ENCODE measurements at places on chromosomes 4 and X. TPM values are rescaled to one million over a fixed set of nuclear protein-coding genes. Genes with fewer than 3 reads are reported as not detected.

Gene KCNIP4
- not detected for total RNA-seq

Gene CT83
- not detected for total RNA-seq

Gene FAM53A
- total RNA-seq: 1.4 TPM

Gene PDZD4
- under 0.01 TPM for total RNA-seq

Gene ETDC
- not detected for total RNA-seq

Gene CFP
- total RNA-seq: 0.30 TPM

Gene GPR50
- total RNA-seq: not detected

Gene NLGN3
- total RNA-seq: 0.23 TPM

Gene PHEX
- 0.37 TPM for total RNA-seq

Gene DDX53
- not detected for total RNA-seq

Gene ZNF732
- total RNA-seq: 0.32 TPM

Gene SPATA4
- under 0.01 TPM for total RNA-seq

Gene PF4V1
- total RNA-seq: 9.2 TPM

Gene TMEM184C
- 55.3 TPM for total RNA-seq

Gene ARR3
- total RNA-seq: not detected

Gene EPHA5
- under 0.01 TPM for total RNA-seq

Gene SCRG1
- total RNA-seq: 8.3 TPM

Gene CXCL10
- total RNA-seq: not detected

Gene FDCSP
- not detected for total RNA-seq

Gene GALNTL6
- total RNA-seq: not detected

Gene HS6ST2
- 0.42 TPM for total RNA-seq

Gene CT45A10
- total RNA-seq: not detected

Gene UGT2B17
- not detected for total RNA-seq

Gene HHIP
- 0.59 TPM for total RNA-seq

Gene SULT1E1
- 9.2 TPM for total RNA-seq

Gene GAB1
- total RNA-seq: 8.2 TPM

Gene MAGEE2
- not detected for total RNA-seq

Gene RTL5
- total RNA-seq: 4.4 TPM

Gene C4orf50
- not detected for total RNA-seq

Gene FAM90A26
- total RNA-seq: not detected

Gene SATL1
- total RNA-seq: not detected

Gene ZMAT1
- 0.23 TPM for total RNA-seq

Gene GPR78
- total RNA-seq: 1.2 TPM

Gene JCHAIN
- not detected for total RNA-seq

Gene TSPAN7
- not detected for total RNA-seq

Gene TMEM255A
- under 0.01 TPM for total RNA-seq

Gene GUF1
- 23.0 TPM for total RNA-seq

Gene HEPH
- 109 TPM for total RNA-seq

Gene BTK
- total RNA-seq: not detected

Gene SPANXA1
- not detected for total RNA-seq

Gene GLRA3
- total RNA-seq: not detected

Gene SPP1
- total RNA-seq: 3.3 TPM

Gene PTTG2
- total RNA-seq: not detected

Gene PRRG1
- total RNA-seq: 13.1 TPM

Gene LRP2BP
- 0.89 TPM for total RNA-seq

Gene CCKAR
- total RNA-seq: 0.30 TPM

Gene TREX2
- 1.8 TPM for total RNA-seq

Gene ING2
- 10.7 TPM for total RNA-seq

Gene RAB9B
- 0.78 TPM for total RNA-seq

Data from smooth muscle cell of the umbilical artery (primary cell).